ENCODE measurements at places on chromosomes 1 and 21. TPM values are rescaled to one million over a fixed set of nuclear protein-coding genes. Genes with fewer than 3 reads are reported as not detected.

FAM72D gene
- 0.47 TPM for total RNA-seq

C1orf185 gene
- total RNA-seq: not detected

MLLT11 gene
- total RNA-seq: 1.1 TPM

TNFAIP8L2 gene
- 11.2 TPM for total RNA-seq

- no peak for DNase-seq
These were observed 241.5 kb downstream of the FOXD2 start for GRCh38 chr1:47679301-47679791.

DNA sequence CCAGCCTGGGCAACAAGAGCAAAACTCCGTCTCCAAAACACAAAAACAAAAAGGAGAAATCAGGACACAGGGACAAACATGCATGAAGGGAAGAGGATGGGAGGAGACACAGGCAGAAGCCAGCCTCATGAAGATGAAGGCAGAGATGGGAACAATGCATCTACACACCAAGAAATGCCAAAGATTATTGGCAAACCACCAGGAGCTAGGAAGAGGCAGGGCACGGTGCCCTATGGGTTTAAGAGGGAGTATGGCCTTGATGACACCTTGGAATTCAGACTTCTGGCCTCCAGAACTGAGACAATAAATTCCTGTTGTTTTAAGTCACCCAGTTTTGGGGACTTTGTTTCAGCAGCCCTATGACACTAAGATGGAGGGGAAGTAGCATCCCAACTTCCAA is 5.2 kb downstream of the TMPRSS3 start:
- DNase-seq: no peak

DNA sequence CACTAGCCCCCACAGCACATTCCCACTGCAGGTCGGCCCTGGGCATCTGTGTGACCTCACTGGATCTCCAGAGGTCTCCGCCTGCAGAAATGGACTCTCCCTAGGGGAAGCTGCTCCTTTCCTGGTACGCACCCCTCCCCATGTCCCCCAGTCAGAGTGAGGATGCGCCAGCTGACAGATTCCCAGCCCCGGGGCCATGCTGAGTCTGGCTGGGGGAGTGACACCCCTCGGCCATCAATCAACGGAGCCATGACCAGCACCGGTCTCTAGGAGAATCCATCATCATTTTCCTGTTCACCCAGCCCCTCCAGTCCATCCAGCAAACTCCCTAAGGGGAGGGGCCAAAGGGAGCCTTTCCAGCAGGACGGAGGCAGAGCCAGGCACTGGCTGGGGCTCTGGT is 68.7 kb upstream of the PAX7 start:
- no peak for DNase-seq

GRCh38 chr1:197486946-197487345 is 218.9 kb downstream of the CRB1 start:
- DNase-seq: no peak

GRCh38 chr21:14736162-14736561 is 190.0 kb upstream of the SAMSN1 start:
- no peak for DNase-seq

DNA sequence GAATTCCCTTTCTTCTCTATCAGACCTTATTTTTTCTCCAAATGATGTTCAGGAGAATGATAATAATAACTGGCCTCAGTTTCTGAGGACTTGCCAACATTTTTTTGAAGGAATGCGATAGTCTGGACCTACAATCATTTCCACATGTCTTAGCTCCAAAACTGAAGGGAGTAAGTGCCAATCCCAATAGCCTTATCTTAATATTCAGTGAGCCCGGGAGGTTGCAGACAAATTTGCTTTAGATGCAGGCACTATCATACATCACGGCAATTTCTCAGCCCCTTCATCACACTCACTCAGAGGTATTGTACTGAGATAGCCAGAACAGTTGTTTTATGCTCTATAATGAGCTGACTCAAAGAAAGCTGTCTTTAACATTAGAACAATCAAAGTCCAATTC is 796.9 kb downstream of the ADGRL2 start:
- no peak for DNase-seq

DNA sequence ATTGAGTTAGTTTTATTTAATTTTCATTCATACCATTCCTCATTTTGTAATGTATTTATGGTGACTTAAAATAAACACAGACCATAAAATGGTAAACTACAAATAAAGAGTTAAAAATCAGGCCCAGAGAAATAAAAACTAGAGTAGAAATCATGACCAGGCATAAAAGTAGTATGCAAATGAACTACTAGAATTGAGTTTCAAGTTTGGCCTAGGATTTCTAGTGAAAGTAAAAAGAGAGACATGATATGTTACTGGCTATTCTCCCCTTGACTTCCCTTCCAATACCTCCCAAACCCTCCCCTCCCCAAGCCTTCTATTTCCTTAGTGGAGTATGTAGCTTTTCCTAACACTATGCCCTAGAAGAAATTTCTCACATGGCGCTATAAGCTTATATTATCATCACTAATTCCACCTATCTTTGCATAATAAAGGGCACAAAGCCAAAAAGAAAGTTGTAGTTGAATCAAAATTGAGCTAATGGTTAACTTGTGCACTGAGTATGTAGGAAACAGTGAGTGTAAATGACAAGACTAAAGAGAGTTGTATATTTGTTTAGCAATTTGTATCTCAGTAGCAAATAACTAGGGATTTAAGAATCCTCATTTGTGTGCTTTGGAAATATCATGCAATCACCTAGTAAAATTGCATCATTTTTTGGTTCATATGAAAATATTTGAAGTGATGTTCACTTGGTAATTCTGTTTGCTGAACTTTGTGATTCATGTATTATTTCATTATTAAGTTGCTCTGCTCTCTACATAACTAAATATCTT is 29.7 kb upstream of the CDC14A start:
- DNase-seq: no peak

DNA sequence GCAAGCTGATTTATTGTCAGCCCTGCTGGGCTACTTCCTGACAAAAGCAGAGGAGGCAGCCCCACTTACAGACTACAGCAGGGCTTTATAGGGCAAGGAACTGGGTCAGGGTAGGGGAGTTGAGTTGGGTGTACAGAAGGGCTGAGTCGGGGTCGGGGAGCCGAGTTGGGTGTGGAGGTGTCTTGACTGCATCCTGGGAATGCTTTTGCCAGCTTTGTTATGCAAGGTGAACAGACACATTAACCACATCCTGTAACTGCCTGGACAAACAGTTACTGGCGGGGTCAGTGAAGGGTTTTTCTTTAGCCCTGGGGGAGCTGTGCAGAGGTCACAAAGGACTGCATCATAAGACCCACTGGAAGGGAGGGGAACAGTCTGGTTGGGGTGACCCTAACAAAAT is 39.1 kb upstream of the GBP5 start:
- DNase-seq: no peak

GRCh38 chr1:178976541-178976940 is 49.2 kb upstream of the FAM20B start:
- DNase-seq: no peak

- DNase-seq: no peak
These were observed at the start of gene KCNK2 for GRCh38 chr1:215082532-215083382. TSS of gene KCNK2 (plus strand) at chr1:215082737. CDS start at chr1:215083386, 649 bp downstream.

GRCh38 chr1:70205434-70206118 is at the start of gene LRRC40:
TSS of gene LRRC40 (minus strand) at chr1:70205579. CDS start at chr1:70205540, 39 bp downstream.
- DNase-seq: peak; percentile 79

DNA sequence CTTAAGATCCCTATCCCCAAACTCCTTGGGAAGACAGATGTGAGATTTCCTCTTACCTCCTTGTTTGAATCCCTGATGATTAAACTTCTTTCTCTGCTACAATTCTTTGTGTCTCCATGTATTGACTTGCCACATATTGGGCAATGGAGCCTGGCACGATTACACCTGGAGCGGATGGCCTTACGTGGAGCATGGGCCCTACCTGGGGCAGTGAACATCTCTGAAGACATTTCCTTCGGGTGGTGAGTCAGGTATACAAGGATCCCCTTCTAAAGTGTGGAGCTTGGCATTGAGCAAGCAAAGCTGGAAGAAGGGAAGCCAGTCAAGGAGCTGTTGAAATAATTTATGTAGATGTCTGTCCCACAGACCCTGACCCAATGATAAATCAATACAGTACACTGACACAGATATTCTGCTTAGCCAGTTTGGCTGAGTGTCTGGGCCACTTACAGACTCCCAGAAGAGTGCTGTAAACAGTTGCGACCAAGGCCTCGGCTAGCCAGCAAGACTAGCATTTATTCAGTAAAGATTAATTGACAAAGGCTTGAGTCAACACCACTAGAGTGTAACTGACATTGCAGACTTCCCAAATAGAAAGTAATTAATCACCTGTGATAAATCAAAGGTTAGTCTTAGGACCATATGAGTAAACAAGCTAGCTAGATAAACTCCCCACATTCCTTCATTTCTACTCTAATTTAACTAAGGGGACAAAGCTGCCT is 83.1 kb upstream of the KCNK1 start:
- no peak for DNase-seq

DNA sequence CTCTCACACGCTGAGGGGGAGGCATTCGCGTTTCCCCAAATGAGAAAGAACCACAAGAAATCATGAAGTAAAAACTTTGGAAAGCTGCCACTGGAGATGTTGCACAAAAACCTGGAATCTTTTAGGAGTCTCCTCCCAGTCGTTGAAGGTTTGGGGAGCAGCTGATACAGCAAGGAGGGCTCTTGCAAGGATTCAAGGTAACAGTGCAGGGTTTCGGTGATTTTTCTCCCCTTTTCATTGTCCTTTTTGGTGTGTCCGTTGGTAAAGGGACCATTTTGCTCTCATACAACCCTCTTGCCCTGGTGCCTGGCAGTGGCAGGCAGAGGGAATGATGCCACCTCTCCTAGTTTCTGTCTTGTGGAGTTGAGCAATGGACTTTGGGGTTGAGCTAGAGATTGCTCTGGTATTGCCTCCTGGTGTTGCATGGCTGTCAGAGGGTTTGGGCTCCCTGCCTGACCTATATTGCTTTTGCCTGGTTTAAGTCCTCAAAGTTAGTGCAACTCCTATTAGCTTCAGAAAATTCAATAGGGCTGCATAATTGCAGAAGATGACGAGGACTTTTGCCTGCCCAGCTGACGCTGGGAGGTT is 872 bp downstream of the BRINP2 start:
- DNase-seq: no peak

DNA sequence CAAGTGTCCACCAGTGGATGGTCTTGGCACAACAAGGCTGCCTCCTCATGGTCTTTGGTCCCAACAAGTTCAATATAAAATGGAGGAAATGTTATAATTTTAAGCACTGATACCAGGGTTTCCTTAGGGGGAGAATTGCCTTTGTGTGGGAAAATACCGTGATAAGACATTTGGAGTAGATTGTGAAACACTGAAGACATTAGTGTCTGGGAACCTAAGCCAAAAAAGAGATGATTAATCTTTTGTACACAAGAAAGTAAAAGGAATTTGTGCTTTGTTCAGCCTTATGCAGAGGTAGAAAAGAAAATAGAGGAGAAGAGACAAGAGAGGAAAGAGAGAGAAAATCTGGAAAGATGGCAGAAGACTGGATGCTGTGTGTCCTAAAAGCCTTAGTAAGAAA is 36.1 kb downstream of the ST6GALNAC3 start:
- DNase-seq: no peak

DNA sequence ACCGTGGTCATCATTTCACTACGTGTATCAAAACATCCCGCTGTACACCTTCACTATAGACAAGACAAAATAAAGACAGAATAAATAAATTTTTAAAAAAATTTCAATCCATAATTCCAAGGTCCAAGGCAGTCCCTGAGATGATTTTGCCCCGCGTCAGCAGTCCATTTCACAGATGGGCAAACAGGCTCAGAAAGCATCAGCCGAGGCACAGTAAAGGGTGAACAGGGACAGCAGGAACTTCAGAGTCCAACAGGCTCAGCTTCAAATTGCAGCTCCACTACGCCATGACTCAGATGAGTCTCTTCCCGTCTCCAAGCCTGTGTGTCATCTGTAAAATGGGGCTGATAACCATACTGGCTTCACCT is 15.0 kb downstream of the MATN1 start:
- no peak for DNase-seq

GRCh38 chr1:116345843-116346242 is 27.2 kb upstream of the ATP1A1 start:
- DNase-seq: no peak

DNA sequence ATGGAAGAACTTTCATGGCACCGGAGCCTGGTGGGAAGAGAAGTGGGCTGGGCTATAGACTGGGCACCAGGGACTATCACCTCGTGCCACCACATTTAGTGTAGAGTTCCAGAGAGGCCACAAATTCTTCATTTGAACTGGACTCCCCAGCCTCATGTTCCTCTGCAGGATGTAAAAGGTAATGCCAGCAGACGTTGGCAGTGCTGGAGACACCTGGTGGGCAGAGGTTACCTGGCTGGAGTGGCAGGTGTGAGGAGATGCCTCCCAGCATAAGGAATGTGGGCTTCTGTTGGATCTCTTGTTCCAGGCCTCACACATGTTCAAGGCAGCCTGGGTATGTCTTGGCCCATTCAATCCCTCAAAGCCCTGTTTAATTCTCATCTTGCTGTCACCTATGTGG is 35.2 kb downstream of the TEX35 start:
- no peak for DNase-seq

GRCh38 chr1:224432146-224432545 is 2.5 kb downstream of the WDR26 start:
- no peak for DNase-seq

GRCh38 chr21:14414932-14415508 is 32.1 kb upstream of the HSPA13 start:
- DNase-seq: no peak

- no peak for DNase-seq
These were observed 50.6 kb downstream of the LHX4 start for GRCh38 chr1:180280617-180281016.

- no peak for DNase-seq
These were observed 18.5 kb downstream of the CLCA1 start for GRCh38 chr1:86487131-86487810.

DNA sequence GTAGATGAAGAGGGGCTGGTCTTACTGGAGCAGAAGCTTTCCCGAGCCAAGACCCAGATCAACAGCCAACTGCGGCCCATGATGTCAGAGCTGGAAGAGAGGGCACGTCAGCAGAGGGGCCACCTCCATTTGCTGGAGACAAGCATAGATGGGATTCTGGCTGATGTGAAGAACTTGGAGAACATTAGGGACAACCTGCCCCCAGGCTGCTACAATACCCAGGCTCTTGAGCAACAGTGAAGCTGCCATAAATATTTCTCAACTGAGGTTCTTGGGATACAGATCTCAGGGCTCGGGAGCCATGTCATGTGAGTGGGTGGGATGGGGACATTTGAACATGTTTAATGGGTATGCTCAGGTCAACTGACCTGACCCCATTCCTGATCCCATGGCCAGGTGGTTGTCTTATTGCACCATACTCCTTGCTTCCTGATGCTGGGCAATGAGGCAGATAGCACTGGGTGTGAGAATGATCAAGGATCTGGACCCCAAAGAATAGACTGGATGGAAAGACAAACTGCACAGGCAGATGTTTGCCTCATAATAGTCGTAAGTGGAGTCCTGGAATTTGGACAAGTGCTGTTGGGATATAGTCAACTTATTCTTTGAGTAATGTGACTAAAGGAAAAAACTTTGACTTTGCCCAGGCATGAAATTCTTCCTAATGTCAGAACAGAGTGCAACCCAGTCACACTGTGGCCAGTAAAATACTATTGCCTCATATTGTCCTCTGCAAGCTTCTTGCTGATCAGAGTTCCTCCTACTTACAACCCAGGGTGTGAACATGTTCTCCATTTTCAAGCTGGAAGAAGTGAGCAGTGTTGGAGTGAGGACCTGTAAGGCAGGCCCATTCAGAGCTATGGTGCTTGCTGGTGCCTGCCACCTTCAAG is 57.3 kb downstream of the LAMC2 start:
- no peak for DNase-seq

Data from omental fat pad (tissue), 4 donors.